Activated CD4-positive, CD25-positive, alpha-beta regulatory T cell treated with anti-CD3 and anti-CD28 coated beads, Interleukin-2, amount 50 U/mL, for 72 hours (primary cell): ENCODE measurements at places on chromosomes 1 and 21.
A peak's percentile ranks its signal among the peaks of the same experiment; 100 is the strongest.

- no peak for DNase-seq
Observed at GRCh38 chr1:41424581-41425118, 59.8 kb downstream of the EDN2 start.

DNA sequence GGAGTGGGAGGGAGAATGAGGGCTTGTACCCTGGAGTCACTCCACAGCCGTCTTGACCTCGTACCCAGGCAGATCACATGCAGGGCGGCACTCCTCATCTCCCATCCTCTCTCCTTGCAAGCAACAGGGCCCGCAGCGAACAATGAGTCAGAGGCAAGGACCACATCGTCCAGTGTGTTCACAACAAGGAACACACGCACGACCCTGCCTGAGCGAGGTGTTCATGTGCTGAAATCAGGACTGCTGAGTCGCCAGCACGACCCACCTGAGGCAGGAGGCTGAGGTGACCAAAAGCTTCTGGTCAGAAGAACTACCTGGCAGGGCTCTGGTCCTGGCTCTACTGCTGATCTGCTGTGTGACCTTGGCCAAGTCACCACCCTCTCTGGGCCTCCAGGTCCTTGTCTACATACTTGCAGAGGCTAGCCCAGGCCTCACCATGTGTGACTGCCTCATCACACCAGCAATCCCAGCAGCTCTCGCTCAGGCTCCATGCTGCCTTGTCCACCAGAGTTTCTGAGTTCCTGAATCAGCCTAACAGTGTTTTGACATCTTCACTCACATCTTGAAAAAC lies 78.0 kb downstream of the SSBP3 start:
- no peak for DNase-seq

GRCh38 chr1:174469687-174470086 lies 21.9 kb downstream of the GPR52 start:
- DNase-seq: no peak

DNA sequence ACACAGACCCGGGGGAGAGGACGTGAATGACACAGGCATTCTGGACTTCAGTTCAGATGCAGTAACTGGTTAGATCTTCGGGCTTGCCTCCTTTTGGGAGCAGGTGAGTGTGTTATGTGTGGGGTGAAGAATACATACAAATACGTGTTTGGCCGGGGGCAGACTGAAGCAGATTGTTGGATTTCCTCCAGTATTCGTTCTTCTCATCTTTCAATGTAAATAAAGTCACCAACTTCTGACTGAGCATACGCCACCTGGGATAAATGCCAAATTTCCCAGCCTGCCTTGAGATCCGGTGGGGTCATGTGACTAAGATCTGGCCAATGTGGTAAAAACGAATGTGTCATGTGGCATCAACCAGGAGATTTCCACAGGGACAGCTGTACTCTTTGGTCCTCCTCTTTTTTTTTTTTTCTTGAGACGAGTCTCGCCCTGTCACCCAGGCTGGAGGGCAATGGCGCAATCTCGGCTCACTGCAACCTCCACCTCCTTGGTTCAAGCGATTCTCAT lies 189.8 kb downstream of the RGS7 start:
- no peak for DNase-seq

DNA sequence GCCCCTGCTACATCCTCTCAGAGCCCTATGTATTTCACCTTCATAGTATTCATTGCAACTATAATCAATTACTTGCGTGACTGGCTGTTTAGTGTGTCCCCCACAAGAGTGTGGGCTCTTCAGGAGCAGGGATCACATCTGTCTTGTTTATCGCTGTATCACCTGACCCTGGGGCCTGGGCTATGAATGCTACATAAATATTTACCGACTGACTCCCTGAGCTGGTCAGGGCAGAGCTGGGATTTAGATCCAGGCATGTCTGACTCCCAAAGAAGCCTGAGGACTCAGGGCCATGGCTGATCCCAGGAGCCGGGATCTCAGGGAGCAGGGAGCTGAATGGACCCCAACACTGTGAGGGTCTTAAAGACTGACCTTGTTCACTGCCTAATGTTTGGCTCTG lies 49.7 kb downstream of the AHDC1 start:
- no peak for DNase-seq

DNA sequence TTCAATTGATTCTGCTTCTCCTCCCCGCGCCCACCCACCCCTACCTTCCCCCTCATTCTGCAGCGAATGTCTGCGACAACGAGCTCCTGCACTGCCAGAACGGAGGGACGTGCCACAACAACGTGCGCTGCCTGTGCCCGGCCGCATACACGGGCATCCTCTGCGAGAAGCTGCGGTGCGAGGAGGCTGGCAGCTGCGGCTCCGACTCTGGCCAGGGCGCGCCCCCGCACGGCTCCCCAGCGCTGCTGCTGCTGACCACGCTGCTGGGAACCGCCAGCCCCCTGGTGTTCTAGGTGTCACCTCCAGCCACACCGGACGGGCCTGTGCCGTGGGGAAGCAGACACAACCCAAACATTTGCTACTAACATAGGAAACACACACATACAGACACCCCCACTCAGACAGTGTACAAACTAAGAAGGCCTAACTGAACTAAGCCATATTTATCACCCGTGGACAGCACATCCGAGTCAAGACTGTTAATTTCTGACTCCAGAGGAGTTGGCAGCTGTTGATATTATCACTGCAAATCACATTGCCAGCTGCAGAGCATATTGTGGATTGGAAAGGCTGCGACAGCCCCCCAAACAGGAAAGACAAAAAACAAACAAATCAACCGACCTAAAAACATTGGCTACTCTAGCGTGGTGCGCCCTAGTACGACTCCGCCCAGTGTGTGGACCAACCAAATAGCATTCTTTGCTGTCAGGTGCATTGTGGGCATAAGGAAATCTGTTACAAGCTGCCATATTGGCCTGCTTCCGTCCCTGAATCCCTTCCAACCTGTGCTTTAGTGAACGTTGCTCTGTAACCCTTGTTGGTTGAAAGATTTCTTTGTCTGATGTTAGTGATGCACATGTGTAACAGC lies 339.9 kb downstream of the NTNG1 start:
- no peak for DNase-seq

- DNase-seq: no peak
Observed at GRCh38 chr1:219772265-219773036, 155.9 kb downstream of the SLC30A10 start.

GRCh38 chr1:76769911-76770310 lies 97.4 kb upstream of the ST6GALNAC5 start:
- DNase-seq: no peak

- no peak for DNase-seq
Observed at GRCh38 chr21:17671733-17672132, 59.0 kb upstream of the BTG3 start.

- DNase-seq: no peak
Observed at GRCh38 chr1:172146141-172146850, 274.2 kb upstream of the C1orf105 start.

DNA sequence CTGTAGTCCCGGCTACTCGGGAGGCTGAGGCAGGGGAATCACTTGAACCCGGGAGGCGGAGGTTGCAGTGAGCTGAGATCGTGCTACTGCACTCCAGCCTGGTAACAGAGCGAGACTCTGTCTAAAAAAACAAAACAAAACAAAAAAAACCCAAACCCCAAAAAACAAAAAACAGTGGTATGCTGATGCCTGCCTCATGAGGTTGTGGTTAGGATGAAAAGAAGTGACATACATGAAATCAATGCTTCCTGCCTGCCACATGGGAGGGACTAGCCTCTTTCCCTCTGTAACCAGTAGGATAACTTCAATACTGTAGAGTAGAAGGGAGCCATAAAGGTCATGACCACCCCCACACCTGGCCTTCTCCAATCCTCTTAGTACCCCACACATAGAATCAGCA lies 55.2 kb downstream of the TENT5C start:
- DNase-seq: no peak

GRCh38 chr1:234617131-234617985 lies 7.4 kb upstream of the IRF2BP2 start:
- no peak for DNase-seq

GRCh38 chr1:40221977-40222772 lies 25.6 kb upstream of the TMCO2 start:
- no peak for DNase-seq

DNA sequence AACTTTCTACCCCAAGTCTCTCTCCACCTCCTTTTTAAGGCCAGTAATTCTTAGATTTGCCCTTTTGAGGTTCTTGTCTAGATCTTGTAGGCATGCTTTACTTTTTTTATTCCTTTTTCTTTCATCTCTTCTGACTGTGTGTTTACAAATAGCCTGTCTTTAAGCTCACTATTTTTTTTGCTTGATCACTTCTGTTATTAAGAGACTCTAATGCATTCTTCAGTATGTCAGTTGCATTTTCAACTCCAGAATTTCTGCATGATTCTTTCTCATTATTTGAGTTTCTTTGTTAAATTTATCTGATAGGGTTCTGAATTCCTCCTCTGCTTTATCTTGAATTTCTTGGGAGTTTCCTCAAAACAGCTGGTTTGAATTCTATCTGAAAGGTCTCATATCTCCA lies 30.9 kb downstream of the XPR1 start:
- DNase-seq: no peak

- peak; percentile 33 for DNase-seq
Observed at GRCh38 chr21:45607021-45607908, 36.3 kb upstream of the PCBP3 start.

DNA sequence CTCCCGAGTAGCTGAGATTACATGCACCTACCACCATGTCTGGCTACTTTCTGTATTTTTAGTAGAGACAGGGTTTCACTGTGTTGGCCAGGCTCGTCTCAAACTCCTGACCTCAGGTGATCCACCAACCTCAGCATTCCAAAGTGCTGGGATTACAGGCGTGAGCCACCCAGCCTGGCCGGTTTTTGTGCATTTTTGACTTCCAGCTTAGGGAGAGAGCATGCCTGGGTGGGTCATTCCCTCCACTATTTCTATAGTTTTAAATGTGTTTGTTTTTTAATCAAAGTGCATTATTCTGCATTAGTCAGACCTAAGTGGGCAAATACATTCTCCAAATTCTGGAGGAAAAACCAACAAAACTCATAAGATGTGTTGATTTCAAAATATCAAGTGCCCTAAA lies 207.4 kb upstream of the NRIP1 start:
- DNase-seq: no peak

DNA sequence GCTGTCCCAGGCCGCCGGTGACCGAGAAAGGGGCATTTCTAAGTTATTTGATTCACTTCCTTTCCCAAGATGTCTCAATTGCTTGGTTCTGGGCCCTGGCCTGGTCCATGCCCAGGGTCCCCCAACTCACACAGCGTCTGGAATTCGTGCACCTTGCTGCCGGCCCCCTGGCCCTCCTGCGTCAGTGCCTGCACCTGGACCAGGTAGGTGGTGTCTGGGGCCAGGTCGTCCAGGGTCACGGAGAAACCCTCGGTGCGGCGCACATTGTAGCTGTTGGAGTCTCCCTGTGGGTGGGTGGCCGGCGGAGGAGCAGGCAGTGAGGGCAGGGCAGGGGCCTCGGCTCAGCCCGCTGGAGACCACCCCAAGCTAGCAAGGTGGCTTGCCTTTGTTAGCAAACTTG lies 21.0 kb downstream of the EPHA2 start:
- no peak for DNase-seq

- DNase-seq: no peak
Observed at GRCh38 chr1:174982971-174983689, 16.6 kb upstream of the CACYBP start.

GRCh38 chr1:191831572-191831971 lies 326.7 kb upstream of the RGS18 start:
- no peak for DNase-seq

GRCh38 chr1:2971609-2972008 lies 49.7 kb upstream of the ACTRT2 start:
- DNase-seq: no peak

DNA sequence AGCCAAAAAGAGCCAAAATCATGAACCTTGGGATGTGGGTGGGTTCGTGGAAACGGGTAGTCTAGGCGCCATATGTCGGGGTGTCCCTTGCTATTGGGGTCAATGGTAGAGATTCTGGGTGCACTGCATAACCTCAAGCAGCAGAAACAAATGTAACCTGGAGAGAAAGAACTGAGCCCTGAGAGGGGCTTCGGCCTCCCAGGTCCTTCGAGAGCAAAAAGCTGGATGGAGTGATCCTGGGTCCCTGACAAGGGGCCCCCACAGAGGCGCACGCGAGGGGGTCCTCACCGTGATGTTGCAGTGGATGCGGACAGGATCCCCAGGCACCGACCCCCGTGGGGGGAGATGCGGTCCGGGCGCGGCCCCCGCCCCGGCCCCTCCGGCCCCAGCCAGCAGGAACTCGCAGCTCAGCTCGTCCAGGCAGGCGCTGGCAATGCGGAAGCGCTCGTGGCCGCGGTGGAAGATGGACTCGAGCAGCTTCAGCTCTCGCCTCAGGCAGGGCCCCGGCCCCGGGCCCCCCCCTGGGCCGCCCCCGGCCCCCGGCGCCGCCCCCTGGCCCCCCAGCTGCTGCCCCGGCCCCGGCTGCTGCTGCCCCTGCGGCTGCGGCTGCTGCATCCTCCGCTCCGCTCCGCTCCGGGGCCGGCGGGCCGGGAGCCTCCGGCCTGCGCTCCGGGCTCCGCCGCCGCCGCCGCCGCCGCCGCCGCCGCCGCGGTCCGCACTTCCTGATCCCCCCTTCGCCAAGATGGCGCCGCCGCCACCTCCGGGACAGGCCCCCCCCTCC lies at the start of gene UBE2Q1:
Gene UBE2Q1 (minus strand): TSS at position 724 of the 781 bp plus-strand sequence. CDS start 109 bp downstream, at position 615.
- DNase-seq: peak; percentile 57

DNA sequence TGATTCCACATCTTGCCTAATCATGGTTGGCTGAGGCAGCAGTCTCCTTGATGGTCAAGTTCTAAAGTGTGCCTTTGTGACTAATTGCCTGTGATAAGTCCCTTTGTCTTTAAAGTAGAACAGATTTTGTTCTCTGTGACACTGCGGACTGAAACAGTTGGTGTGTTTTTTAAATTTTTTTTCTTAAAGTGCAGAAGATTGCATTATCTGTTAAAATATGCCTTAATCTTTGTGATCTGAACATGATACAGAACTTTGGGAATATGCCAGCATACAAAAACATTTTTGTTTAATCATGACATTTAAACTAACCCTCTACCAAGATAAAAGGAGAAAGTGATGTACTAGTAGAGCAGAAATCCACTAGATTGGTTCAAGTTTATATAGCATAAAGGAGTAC lies 1260.6 kb upstream of the ADGRL2 start:
- DNase-seq: no peak

- DNase-seq: no peak
Observed at GRCh38 chr1:205396967-205397616, 24.8 kb downstream of the LEMD1 start.

GRCh38 chr21:44537930-44538911 lies 1.8 kb downstream of the KRTAP10-1 start:
- no peak for DNase-seq

- no peak for DNase-seq
Observed at GRCh38 chr21:42548687-42549406, 35.2 kb downstream of the SLC37A1 start.

GRCh38 chr1:94068999-94069918 lies 51.7 kb downstream of the ABCA4 start:
- no peak for DNase-seq

- no peak for DNase-seq
Observed at GRCh38 chr1:94124538-94124937, 3.6 kb upstream of the ABCA4 start.

GRCh38 chr1:38045401-38046332 lies 926 bp downstream of the POU3F1 start:
- no peak for DNase-seq

DNA sequence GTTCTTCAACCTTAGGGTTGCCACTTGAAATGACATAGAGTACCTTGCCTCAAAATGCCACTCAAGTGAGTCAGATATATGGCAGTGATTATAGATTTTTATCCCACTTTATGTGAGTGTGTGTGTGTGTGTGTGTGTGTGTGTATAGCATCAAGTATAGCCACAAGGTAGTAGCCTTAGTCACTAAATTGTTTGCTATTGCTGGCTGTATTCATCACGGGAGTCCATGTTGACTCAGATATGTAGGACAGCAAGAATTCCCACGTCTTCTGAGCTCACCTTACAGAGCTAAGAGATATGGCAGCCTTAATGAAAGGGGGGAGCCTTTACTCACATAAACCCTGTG lies 9.3 kb downstream of the ETS2 start:
- DNase-seq: no peak
